ENCODE measurements at places on chromosomes 5 and 9. TPM values are rescaled to one million over a fixed set of nuclear protein-coding genes. Genes with fewer than 3 reads are reported as not detected.

GRCh38 chr9:95213117-95213516 lies 104.4 kb downstream of the FANCC start:
- DNase-seq = no peak
- no peaks in the 10 kb centered on the region for H3K36me3 ChIP-seq
- no peak overlapping the region for H3K4me3 ChIP-seq
- no peaks in the 10 kb centered on the region for H3K27me3 ChIP-seq

SLC6A18 gene
- not detected for total RNA-seq

CDKN2B-AS1 gene
- 0.30 TPM for total RNA-seq

DNA sequence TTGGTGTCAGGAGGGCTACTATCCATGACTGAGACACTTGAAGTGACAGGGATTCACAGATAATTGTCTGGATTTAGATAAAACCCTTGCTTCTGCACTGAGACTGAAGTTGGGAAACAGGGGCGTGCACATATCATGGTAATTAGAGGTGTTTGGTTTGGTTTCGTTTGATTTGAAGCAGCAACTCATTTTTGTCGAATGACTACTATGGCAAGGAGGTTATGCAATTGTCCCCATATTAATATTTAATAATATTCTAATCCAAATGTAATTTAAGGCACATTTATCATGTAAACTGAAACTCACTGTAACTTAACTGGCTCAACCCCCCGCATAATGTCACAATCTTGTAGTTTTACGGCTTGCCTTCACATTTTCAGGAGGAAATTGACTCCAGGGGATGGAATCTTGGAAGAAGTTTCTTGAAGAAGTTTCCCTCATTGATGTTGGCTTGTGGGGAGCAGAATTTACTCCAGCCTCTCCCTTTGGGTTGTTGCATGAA lies 12.5 kb downstream of the ZNF366 start:
- no peaks in the 10 kb centered on the region for H3K27me3 ChIP-seq
- H3K4me3 ChIP-seq = no peak overlapping the region
- DNase-seq = no peak

AGXT2 gene
- not detected for total RNA-seq

DNA sequence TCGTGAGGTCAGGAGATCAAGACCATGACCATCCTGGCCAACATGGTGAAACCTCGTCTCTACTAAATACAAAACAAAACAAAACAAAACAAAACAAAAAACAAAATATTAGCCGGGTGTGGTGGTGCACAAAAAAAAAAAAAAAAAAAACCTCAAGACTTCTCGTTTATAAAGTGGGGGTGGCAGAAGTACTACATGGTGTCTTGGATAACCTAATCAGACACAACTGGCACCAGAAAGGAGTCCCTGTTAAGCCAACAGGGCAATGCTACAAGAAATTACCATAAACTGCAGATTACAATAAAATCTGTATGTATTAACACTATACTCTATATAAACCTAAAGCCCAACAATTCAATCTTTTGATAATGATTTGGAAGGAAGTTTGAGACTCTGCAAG lies 50.0 kb downstream of the SERINC5 start:
- H3K4me3 ChIP-seq = no peak overlapping the region
- H3K4me1 ChIP-seq = peaks cover 67% of the 10 kb centered on the region
- H3K27ac ChIP-seq = peak overlapping the region; percentile 68
- no peaks in the 10 kb centered on the region for H3K27me3 ChIP-seq
- H3K36me3 ChIP-seq = peaks cover 14% of the 10 kb centered on the region

HAVCR1 gene
- total RNA-seq = not detected

- no peaks in the 10 kb centered on the region for H3K27me3 ChIP-seq
- peaks cover 23% of the 10 kb centered on the region for H3K36me3 ChIP-seq
- peaks cover 88% of the 10 kb centered on the region for H3K4me1 ChIP-seq
Observed at GRCh38 chr9:113503131-113503541, 39.6 kb downstream of the RGS3 start.

GRCh38 chr5:165030971-165031370 lies 1525.6 kb downstream of the MAT2B start:
- no peaks in the 10 kb centered on the region for H3K27me3 ChIP-seq
- H3K4me1 ChIP-seq = no peaks in the 10 kb centered on the region
- DNase-seq = no peak
- no peak overlapping the region for H3K4me3 ChIP-seq
- no peaks in the 10 kb centered on the region for H3K36me3 ChIP-seq

FOXD4L6 gene
- total RNA-seq = not detected

CHSY3 gene
- total RNA-seq = 0.85 TPM

SPINK6 gene
- total RNA-seq = not detected

RETREG1 gene
- total RNA-seq = 269 TPM

GRCh38 chr5:91076138-91076537 lies 307.0 kb downstream of the ARRDC3 start:
- H3K36me3 ChIP-seq = no peaks in the 10 kb centered on the region
- DNase-seq = no peak
- no peak overlapping the region for H3K4me3 ChIP-seq

DNA sequence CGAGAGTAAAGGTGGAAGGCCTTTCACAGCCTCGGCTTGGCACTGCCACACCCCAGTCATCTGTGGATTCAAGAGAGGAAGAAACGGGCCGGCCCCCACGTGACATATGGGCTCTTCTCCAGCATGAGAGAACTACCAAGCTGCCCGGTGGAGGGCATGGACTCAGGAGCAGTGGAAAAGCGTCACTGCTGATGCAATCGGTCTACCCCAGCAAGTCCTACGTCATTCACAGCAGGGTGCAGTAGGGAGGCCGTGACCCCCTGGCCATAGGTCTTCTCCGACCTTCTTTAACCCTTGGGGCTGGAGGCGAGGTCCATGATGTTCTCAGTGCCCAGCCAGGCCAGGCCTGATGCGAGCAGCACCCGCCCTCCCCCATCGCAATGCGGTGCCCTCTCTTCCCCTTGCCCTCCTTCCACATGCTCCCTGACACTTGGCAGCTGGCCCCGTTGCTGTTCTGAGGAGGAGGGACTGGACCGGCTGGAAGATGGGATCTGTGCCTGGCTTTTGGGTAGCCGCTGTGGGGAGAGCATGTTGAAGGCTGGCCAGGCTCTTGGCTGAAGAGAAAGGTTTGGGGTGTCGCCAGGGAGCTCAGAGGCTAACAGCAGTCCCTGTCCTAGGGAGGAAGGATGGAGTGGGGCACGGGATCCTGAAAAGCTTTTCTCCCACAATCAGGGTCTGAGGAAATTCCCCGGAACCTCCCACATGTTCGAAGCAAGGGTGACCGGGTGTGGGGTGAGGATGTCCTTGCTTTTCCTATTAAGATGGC lies 89.8 kb downstream of the LIFR start:
- H3K4me1 ChIP-seq = peaks cover 82% of the 10 kb centered on the region
- peak; percentile 79 for DNase-seq
- peak overlapping the region; percentile 79 for H3K27ac ChIP-seq
- H3K27me3 ChIP-seq = no peaks in the 10 kb centered on the region
- H3K36me3 ChIP-seq = no peaks in the 10 kb centered on the region

WHRN gene
- 0.80 TPM for total RNA-seq

Data from left ventricle myocardium inferior (tissue), 1 donor.